ENCODE measurements at places on chromosomes 1 and 21.

DNA sequence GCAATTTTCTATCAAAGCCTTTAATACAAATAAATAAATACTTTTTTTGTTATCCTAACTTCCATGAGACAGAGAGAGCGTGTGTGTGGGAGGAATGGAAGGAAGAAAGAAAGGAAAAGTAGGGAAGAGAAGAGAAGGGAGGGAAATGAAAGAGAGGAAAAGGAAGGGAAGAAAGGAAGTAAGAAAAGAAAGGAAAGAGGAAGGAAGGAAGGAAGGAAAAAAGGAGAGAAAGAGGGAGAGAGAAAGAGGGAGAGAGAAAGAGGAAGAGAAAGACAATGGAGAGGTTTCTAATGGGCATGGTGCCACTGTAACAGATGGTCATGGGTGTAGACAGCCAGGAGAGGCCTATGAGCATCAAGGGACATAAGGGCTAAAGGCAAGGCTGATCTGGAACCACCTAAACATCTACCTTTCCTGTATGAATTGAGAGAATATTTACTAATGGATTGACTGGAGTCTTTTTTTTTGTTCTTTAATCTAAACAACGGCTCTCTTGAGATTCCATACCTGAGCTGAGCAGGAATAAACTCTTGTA, 234.9 kb downstream of the PTPRC start:
- no peaks in the 10 kb centered on the region for H3K36me3 ChIP-seq
- no peak overlapping the region for H3K27ac ChIP-seq
- no peak for DNase-seq
- no peaks in the 10 kb centered on the region for H3K4me1 ChIP-seq
- H3K27me3 ChIP-seq: no peaks in the 10 kb centered on the region

DNA sequence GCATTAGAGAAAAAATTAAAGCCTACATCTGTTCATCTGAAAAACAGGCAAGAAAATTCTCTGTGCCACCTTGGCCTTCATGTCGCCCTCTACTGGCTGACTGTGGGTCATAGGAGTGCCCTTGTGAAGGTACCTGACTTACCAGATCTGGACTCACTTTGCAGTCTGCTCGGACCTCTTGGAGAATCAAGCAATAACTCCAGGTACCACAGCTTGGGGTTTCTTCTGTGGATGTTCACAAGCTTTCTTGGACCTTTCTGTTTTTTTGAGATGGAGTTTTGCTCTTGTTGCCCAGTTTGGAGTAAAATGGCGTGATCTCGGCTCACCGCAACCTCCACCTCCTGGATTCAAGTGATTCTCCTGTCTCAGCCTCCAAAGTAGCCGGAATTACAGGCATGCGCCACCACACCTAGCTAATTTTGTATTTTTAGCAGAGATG, 2.4 kb upstream of the PRAMEF18 start:
- H3K27me3 ChIP-seq: peaks cover 2% of the 10 kb centered on the region
- H3K4me3 ChIP-seq: no peak overlapping the region
- peak; percentile 26 for DNase-seq
- H3K27ac ChIP-seq: no peak overlapping the region
- no peaks in the 10 kb centered on the region for H3K4me1 ChIP-seq

- peak overlapping the region; percentile 99 for H3K27ac ChIP-seq
- DNase-seq: no peak
- H3K36me3 ChIP-seq: no peaks in the 10 kb centered on the region
- H3K4me3 ChIP-seq: peak overlapping the region; percentile 80
These were observed 997 bp downstream of the CASZ1 start for GRCh38 chr1:10795276-10796021.

- H3K27me3 ChIP-seq: no peaks in the 10 kb centered on the region
- H3K27ac ChIP-seq: no peak overlapping the region
- no peak overlapping the region for H3K4me3 ChIP-seq
- no peak for DNase-seq
These were observed 116.1 kb downstream of the ATP5PO start for GRCh38 chr21:33799378-33800090.

- no peaks in the 10 kb centered on the region for H3K4me1 ChIP-seq
- no peaks in the 10 kb centered on the region for H3K36me3 ChIP-seq
- H3K4me3 ChIP-seq: no peak overlapping the region
- DNase-seq: peak; percentile 62
These were observed 335.7 kb upstream of the SNX7 start for GRCh38 chr1:98325646-98326440.

Measured in psoas muscle (tissue), 8 donors.